ENCODE measurements at places on chromosomes 12 and 14.

GRCh38 chr14:65387628-65388027 lies 24.9 kb upstream of the FUT8 start:
- no peak for DNase-seq

DNA sequence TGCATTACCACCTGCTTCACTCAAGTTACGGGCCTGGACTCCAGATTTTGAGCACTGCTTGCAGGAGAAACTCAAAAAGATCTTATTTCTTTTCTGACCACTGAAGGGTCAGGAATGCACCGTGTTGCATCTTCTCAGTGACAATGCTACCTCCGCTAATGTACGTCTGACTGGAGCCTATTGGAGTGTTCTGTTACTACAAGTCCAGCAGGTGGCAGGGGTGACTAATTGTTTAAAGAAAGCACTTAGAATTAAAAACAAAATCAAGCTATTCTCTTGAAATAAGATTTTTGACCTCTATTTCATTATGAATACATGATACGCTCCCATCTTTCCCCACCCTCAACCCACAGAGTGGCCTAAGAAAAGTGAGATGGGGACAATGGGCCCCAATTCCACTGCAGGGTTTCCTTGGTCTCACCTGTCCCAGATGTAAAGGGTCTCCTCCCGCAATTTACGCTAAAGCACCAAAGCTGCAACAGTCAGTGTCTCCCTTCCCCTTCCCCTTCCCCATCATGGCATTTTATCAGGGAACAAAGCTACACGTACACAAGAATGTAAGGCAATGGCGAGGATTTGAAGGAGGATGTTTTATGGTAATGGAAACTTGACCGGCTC lies 2.2 kb downstream of the TBPL2 start:
- no peak for DNase-seq

DNA sequence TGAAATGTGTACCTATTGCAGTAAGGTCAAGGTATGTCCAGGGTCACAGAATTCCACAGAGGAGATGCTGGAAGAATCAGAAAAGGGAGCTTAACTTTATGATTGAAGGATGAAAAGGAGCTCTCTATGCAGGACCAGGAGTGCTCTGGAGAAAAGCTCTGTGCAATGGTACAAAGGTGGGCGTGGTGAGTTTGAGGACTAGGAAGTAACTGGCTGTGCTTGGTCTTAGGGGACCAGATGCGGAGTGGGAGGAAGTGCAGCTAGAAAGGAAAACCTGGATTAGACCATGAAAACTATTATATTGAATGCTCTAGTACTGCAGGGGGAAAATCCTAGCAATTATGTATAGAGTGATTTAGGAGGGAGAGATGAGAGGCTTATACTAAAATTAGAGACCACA lies 56.8 kb downstream of the BTG1 start:
- DNase-seq, result no peak

GRCh38 chr12:119479121-119479561 lies 114.4 kb upstream of the TMEM233 start:
- no peak for DNase-seq

DNA sequence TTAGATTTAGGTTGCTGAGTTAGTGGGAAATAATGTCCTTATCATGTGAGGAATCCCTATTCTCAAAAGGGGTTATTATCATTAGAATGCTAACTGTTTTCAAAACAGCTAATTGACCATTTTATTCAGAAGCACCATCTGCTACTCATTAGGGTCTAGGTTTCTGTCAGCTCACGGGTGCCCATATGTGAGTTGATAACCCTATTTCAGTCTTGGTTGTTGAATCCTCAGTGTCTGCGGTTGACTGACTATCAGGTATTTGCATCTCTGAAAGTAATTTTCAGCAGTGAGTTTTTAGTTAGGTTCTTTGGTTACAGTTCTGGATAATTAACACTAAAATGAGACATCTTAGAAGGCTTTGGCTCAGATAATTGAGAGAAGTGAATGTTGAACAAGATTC lies 1404.0 kb downstream of the AACS start:
- no peak for DNase-seq

- no peak for DNase-seq
These were observed 9.4 kb upstream of the SELPLG start for GRCh38 chr12:108642899-108643654.

DNA sequence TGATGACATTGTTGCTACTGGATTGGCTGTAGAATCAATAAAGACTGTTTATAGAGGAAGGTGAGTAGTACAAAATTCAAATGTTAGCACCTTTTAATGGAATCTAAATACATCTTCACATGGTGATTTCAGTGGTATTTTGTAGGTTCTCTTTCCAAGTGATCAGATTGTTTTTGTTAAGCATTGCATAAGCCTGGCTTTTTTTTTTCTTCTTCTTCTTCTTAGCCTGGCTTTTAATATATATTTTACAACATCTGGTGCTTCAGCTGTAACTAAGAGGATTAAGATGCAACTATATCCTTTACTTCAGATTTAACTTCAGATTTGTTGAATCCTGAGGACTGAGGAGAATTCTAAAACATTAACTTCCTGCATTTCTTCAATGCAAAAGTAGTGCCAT lies 57.3 kb upstream of the ATF1 start:
- DNase-seq, result no peak

GRCh38 chr12:112096667-112097066 lies 11.9 kb downstream of the NAA25 start:
- DNase-seq, result no peak

- DNase-seq, result no peak
These were observed 81.6 kb downstream of the MYF5 start for GRCh38 chr12:80798281-80798680.

Data from stimulated activated CD8-positive, alpha-beta memory T cell treated with anti-CD3 and anti-CD28 coated beads, Interleukin-4, amount 100 ng/mL, for 1 hour (primary cell).